B cell (primary cell): ENCODE measurements at places on chromosomes 7 and 10. TPM values are rescaled to one million over a fixed set of nuclear protein-coding genes. Genes with fewer than 3 reads are reported as not detected.

- no peak overlapping the region for H3K4me3 ChIP-seq
- H3K4me1 ChIP-seq, result no peaks in the 10 kb centered on the region
- DNase-seq, result no peak
- H3K27me3 ChIP-seq, result peaks cover 28% of the 10 kb centered on the region
- H3K36me3 ChIP-seq, result no peaks in the 10 kb centered on the region
- no peak overlapping the region for H3K27ac ChIP-seq
Measured at GRCh38 chr7:122316467-122317388, 12.2 kb upstream of the FEZF1 start.

- DNase-seq, result no peak
- H3K27me3 ChIP-seq, result peaks cover 5% of the 10 kb centered on the region
- H3K36me3 ChIP-seq, result no peaks in the 10 kb centered on the region
- no peak overlapping the region for H3K27ac ChIP-seq
Measured at GRCh38 chr10:132376394-132376851, 20.6 kb upstream of the PWWP2B start.

GRCh38 chr10:14693891-14694290, 80.8 kb downstream of the FAM107B start:
- DNase-seq, result no peak
- no peaks in the 10 kb centered on the region for H3K36me3 ChIP-seq
- H3K27me3 ChIP-seq, result no peaks in the 10 kb centered on the region
- H3K27ac ChIP-seq, result no peak overlapping the region
- H3K4me1 ChIP-seq, result no peaks in the 10 kb centered on the region

DNA sequence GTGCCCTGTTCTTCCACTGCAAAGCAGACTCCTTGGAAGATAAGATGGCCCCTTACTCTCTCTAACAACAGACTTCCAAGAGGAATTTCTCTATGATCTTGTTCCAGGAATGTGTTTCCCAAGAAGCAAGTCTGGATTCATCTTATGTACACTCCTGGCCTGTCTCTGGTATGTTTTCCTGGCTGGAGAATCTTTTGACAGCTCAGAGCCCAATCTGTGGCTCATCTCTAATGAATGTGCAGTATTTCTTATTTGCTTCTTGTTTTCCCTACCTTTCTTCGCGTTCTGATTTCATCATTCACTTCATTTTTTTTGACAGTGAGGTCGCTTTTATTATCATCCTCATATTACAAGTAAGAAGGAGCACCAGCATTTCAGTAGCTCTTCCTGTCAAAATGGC, 53.0 kb upstream of the PITRM1 start:
- H3K36me3 ChIP-seq, result no peaks in the 10 kb centered on the region
- no peak overlapping the region for H3K4me3 ChIP-seq
- DNase-seq, result no peak
- H3K4me1 ChIP-seq, result no peaks in the 10 kb centered on the region
- H3K27me3 ChIP-seq, result no peaks in the 10 kb centered on the region

- no peak overlapping the region for H3K27ac ChIP-seq
- H3K36me3 ChIP-seq, result no peaks in the 10 kb centered on the region
- no peaks in the 10 kb centered on the region for H3K4me1 ChIP-seq
Measured at GRCh38 chr7:20744954-20745446, 41.7 kb downstream of the SP8 start.

GRCh38 chr10:97019213-97019844, 166.4 kb downstream of the SLIT1 start:
- peaks cover 4% of the 10 kb centered on the region for H3K4me1 ChIP-seq
- H3K27me3 ChIP-seq, result no peaks in the 10 kb centered on the region
- no peak for DNase-seq
- no peak overlapping the region for H3K4me3 ChIP-seq

GRCh38 chr10:24128066-24128730, 80.7 kb upstream of the KIAA1217 start:
- no peaks in the 10 kb centered on the region for H3K27me3 ChIP-seq
- no peaks in the 10 kb centered on the region for H3K36me3 ChIP-seq
- no peak overlapping the region for H3K4me3 ChIP-seq
- DNase-seq, result no peak

GRCh38 chr7:66627151-66627681, 1.5 kb upstream of the KCTD7 start:
- peak; percentile 46 for DNase-seq
- peak overlapping the region; percentile 0 for H3K27ac ChIP-seq
- no peaks in the 10 kb centered on the region for H3K27me3 ChIP-seq
- peak overlapping the region; percentile 88 for H3K4me3 ChIP-seq

- no peaks in the 10 kb centered on the region for H3K27me3 ChIP-seq
- no peak for DNase-seq
- H3K4me1 ChIP-seq, result no peaks in the 10 kb centered on the region
- no peak overlapping the region for H3K4me3 ChIP-seq
- no peak overlapping the region for H3K27ac ChIP-seq
- no peaks in the 10 kb centered on the region for H3K36me3 ChIP-seq
Measured at GRCh38 chr7:46725838-46726237, 804.8 kb upstream of the IGFBP3 start.

DNA sequence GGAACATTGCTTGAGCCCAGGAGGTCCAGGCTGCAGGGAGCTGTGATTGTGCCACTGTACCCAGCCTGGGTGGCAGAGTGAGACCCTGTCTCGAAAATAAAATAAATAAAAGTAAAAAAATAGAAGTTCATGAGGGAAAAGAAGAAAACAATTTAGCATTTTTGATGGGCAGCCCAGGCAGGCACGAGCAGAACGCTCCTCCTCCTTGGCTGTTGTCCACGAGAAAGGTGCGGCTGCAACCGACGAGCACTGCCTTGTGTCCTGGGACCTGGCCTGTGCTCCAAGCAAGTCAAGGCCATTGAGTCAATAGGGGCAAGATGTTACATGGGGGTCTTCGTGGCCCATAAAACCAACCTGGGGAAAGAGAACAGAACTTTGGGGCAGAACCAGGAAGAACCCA, 25.6 kb downstream of the EBF3 start:
- no peak for DNase-seq
- no peaks in the 10 kb centered on the region for H3K4me1 ChIP-seq
- H3K36me3 ChIP-seq, result no peaks in the 10 kb centered on the region
- no peak overlapping the region for H3K27ac ChIP-seq
- H3K4me3 ChIP-seq, result no peak overlapping the region
- no peaks in the 10 kb centered on the region for H3K27me3 ChIP-seq

DNA sequence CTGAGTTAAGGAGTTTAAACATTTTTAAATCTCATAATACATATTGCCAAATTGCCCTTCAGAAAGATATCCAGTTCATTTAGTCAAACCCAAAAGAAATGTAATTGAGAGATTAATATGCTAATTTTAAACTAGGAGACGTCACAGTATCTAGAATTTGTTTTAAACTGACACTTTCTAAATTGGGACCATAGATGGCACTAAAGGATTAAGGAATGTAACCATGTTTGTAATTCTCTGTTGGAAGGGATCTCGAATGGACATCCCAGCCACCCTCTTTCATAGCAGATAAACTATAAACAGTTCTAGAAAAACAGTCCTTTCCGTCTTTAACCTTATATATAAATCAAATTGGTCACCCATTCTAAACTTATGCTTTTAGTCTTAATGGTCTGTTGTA, 30.0 kb upstream of the SAMD9L start:
- H3K36me3 ChIP-seq, result no peaks in the 10 kb centered on the region
- H3K4me1 ChIP-seq, result no peaks in the 10 kb centered on the region
- H3K27ac ChIP-seq, result no peak overlapping the region
- no peak overlapping the region for H3K4me3 ChIP-seq

- no peaks in the 10 kb centered on the region for H3K36me3 ChIP-seq
- no peak overlapping the region for H3K4me3 ChIP-seq
- no peak overlapping the region for H3K27ac ChIP-seq
- H3K4me1 ChIP-seq, result no peaks in the 10 kb centered on the region
- DNase-seq, result no peak
Measured at GRCh38 chr10:70782086-70782745, 3.0 kb downstream of the TBATA start.

DNA sequence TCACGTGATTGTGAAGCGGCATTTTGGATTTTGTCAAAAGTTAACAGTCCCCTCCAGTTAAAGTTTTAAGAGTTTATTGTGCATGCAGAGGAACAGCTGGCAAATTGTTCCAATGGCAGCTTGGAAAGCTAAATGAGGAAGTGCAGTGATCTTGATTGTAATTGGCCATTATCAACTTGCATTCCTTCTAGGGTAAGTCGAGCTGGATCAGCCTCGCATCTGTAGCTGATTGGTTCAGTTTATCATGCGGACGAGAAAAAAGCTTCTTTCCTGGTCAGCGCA, 566 bp downstream of the ZNF789 start:
- DNase-seq, result no peak
- H3K4me3 ChIP-seq, result peak overlapping the region; percentile 87
- H3K27me3 ChIP-seq, result no peaks in the 10 kb centered on the region

DNA sequence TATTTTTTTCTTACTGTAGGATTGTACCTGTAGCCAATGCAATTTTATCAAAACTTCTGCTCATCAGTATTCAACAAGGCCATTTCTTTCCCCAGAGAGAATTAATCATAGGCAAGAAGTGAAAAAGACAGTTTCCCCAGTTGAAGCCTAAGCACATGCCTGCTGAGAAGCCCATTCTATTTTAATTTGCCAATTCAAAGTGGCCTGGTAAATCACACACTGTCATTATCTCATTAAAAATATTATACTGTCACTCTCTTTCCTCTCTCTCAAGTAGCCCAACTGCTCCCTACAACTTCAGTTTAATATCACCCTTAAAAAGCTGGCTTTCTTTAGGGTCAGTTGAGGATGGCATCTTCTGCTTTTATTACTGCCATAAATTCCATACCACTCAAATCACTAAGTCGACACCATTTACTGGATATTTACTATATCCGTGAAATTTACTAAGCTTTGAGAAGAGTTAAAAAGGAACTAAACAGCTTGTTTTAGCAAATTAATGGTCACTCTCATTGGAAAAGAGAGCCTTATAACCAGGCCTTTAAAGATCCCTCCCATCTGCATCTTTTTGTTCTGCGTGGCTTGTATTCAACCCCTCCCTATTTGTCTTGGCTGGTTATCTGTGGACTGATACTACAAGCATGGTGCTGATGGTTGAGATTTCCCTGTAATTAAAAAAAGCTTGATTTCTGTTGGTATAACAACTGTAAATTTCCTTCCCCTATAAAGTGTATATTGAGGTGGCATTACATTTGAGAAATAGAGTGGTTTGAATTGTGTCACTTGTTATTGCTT, 30.6 kb downstream of the COL28A1 start:
- no peak for DNase-seq
- no peaks in the 10 kb centered on the region for H3K27me3 ChIP-seq
- H3K27ac ChIP-seq, result no peak overlapping the region

DNA sequence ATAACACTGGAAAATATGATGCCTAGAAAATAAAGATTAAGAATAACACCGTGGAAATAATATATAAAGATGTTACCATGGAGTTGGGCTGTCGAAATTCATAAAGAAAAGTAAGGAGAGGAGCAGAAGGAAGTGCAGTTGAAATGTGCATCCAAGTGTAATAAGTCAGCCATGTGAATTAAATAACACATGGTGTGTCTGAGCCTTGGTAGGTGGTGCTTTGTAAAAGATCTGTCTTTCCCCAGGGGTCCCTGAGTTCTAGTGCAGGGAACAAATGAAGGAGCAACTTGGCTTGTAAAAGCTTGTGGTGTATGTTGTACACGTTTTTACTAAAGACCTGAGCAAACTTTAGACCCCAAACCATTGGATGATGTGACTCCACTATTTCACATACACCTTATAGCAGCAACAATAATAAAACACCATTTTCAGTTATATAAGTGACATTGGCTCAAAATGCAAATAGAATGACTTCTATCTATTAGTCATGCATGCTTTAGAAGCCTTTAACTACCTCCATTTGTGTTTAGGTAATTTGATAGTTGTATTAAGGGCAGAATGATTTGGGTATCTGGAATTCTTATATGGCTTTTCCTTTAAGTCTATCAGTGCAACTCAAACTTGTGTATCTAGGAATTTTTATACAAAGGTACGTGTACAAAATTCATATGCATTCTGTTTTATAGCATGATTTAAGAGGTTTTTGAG, 11.3 kb downstream of the STARD3NL start:
- H3K36me3 ChIP-seq, result no peaks in the 10 kb centered on the region
- no peak for DNase-seq
- no peak overlapping the region for H3K4me3 ChIP-seq

GRCh38 chr10:111233439-111233838, 156.6 kb downstream of the ADRA2A start:
- H3K4me1 ChIP-seq, result no peaks in the 10 kb centered on the region
- no peaks in the 10 kb centered on the region for H3K36me3 ChIP-seq
- no peak overlapping the region for H3K4me3 ChIP-seq
- peaks cover 6% of the 10 kb centered on the region for H3K27me3 ChIP-seq
- no peak for DNase-seq

DNA sequence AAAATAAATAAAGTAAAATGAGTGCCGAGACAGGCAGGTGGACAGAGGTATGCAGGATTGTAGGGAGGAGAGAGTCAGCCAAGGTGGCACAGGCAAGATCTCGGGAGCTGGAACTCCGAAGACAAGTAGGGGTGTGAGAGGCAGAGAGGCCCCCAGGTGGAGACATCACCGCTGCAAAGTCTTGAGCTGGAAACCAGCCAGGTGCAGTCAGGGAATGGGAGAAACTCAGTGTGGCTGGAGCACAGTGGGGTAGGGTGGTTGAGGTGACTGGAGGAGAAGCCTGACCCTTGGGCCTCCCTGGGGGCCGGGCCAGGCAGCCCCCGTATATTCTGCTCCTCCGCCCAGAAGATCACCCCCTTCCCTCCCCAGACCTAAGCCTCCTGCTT, 4.2 kb downstream of the EPHB4 start:
- no peaks in the 10 kb centered on the region for H3K36me3 ChIP-seq
- H3K27ac ChIP-seq, result no peak overlapping the region
- H3K4me1 ChIP-seq, result peaks cover 20% of the 10 kb centered on the region
- no peak for DNase-seq
- peaks cover 10% of the 10 kb centered on the region for H3K27me3 ChIP-seq

The UNC5B gene
- not detected in 2 replicates for total RNA-seq

The ACTL6B gene
- total RNA-seq, result not detected in 2 replicates

The PNLIPRP2 gene
- total RNA-seq, result not detected in 2 replicates

The OR2A1 gene
- total RNA-seq, result not detected in 2 replicates

The AKR1C2 gene
- total RNA-seq, result not detected in 2 replicates

The HTR5A gene
- not detected in 2 replicates for total RNA-seq
